Myocyte (in vitro differentiated cells): ENCODE measurements at places on chromosomes 3 and 15. TPM values are rescaled to one million over a fixed set of nuclear protein-coding genes. Genes with fewer than 3 reads are reported as not detected.

- DNase-seq: peak; percentile 35
These were observed 65.2 kb upstream of the UBE2E1 start for GRCh38 chr3:23740517-23740965.

- DNase-seq: no peak
These were observed 774.9 kb upstream of the ALCAM start for GRCh38 chr3:104591776-104592175.

CCDC54 gene
- total RNA-seq: not detected in 2 replicates

ARRDC4 gene
- 22.7 and 30.6 TPM in 2 replicates for total RNA-seq

GOLGA8H gene
- total RNA-seq: 0.05 and 0.31 TPM in 2 replicates
